ENCODE measurements at places on chromosomes 1 and 21.

DNA sequence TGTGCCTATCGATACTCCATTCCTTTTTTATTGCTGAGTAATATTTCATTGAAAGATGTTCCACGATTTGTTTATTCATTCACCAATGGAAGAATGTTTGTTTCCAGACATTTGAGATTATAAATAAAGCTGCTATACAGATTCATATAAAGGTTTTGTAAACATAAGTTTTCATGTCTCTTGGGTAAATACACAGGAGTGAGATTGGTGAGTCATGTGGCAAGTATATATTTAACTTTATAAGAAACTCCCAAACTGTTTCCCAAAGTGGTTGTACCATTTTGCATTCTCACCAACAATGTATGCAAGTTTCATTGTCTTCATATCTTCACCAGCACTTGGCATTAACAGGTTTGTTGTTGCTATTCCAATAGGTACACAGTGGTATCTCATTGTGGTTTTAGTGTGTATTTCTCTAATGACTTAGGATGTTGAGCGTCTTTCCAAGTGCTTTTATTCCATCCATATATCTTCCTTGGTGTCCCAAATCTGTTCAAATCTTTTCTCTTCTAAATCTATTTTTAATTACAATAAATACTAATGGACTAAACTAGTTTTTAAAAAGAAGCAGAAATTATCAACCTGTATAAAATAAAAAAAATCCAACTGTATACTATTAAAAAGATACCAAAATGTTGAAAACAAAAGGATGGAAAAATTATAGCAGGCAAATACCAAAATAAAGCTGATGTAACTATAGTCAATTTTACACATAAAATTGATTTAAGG is 6.6 kb downstream of the SLC9C2 start:
- no peak for DNase-seq

GRCh38 chr1:161299347-161299746 is 10.4 kb downstream of the MPZ start:
- DNase-seq, result no peak

GRCh38 chr1:6412896-6413295 is 6.8 kb downstream of the HES2 start:
- no peak for DNase-seq

GRCh38 chr1:156705321-156705917 is at the start of gene CRABP2:
Gene CRABP2, minus strand, starts transcription at chr1:156705583. Its CDS starts 137 bp downstream, at chr1:156705446.
- DNase-seq, result no peak

DNA sequence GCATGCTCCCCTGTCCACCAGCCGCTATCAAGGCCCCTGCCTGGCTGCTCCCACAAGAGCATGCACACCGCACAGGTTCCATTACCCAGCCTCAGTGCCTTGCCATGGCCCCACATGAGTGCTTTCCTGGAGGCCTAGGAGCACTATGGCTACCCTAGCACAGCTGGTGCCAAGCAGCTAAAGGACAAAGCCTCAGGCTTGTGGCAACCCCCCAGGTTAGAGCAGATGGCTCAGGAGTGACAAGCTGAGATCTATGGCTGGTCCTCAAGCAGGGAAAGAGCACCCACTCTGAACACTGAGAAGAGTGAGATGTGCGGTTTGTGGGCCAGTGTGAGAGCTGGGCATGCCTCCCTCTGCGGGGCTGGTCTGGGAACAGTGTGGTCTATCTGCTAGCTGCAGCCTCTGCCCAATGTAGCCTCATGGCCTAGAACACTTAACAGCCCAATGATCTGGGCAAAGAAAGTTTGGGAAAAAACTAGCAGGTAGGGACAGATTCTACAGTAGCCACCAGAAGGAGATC is 129.8 kb downstream of the VAV3 start:
- DNase-seq, result no peak

- DNase-seq, result no peak
Observed at GRCh38 chr1:220298470-220299205, 26.4 kb upstream of the RAB3GAP2 start.

DNA sequence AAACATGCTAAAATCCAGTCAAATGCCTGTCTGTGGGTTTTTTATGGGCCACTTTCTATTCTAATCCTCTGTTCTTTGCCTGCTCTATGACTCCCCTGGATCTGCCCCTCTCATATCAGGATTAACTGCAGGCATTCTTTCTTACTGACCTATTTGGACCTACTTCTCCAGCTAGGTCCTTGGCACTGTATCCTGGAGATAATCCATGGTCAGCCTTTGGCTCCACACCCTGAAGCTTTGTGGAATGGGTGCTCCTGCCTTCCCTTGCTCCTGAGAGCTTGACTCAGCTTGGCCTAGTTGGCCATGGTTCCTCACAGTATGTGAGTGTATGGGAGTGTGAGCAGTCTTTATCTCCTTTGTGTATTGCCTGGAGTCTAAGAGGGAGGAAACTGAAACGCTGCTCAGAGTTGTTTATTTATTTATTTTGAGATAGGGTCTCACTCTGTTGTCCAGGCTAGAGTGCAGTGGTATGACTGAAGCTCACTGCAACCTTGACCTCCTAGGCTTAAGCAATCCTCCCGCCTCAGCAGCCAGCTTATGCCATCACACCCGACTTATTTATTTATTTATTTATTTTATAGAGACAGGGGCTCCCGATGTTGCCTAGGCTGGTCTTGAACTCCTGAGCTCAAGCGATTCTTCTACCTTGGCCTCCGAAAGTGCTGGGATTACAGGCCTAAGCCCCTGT is 28.7 kb upstream of the CDC14A start:
- no peak for DNase-seq
